ENCODE measurements at places on chromosomes 3 and 15.

DNA sequence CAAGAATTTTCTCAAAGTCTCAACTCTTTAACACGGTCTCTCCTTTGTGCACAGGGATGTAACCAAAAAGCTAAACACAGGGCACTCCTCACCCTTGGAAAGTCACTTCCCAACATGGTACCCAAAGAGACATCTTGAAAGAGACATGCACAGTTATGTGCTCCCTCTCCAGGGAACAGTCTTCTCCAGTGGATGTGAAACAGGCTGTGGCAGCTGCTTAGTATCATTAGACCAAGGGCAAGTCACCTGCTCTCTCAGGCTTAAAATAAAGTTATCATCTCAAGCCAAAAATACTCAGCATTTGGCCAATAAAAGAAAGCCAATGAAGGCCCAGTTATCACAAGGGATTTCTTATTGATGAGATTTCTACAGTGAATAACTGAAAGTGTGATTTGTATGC lies 128.3 kb downstream of the WDR76 start:
- no peak for DNase-seq

DNA sequence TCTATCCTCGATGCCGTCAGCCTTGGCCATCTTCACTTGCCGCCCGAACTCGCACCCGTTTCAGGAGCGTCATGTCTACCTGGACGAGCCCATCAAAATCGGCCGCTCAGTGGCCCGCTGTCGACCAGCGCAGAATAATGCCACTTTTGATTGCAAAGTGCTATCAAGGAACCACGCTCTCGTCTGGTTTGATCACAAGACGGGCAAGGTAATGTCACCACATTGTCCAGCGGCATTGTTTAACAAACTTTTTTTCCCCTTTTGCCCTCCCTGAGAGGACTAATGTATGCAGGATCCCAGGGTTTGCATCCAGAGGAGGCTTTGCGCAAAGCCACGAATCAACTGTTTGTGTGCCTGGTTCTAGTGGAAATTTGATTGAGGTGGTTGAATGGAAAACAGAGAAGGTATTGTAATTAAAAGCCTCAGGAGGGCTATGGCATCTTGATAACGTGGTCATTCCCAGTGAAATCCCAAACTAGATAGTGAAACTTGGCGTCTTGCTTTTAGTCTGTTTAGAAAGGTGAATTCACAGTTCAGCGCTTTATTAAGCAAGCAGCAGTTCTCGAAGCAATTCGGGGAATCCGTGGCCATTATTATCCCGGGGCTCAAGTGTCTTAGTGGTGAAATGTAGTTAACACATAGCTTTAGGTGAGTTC lies 1.7 kb downstream of the SLMAP start:
- DNase-seq = peak; percentile 13

- no peak for DNase-seq
Observed at GRCh38 chr3:41141433-41142167, 57.7 kb upstream of the CTNNB1 start.

DNA sequence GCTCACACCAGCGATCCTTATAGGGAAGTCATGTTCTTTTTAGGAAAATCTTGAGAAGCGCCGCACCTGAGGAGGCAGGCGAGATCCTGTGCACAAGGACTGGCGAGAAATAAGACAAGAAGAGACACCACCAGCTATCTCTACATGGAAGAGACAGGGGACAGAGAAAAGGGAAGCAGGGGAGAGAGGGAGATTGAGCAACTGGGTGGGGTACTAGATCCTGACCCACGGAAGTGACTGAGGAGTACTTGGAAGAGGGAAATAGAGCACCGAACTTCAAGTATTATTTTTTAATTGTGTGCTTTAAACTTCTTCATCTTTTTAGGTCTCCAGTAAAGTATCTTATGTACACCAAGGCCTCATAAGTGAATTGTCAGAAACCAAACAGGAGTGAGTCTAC lies 742.0 kb upstream of the LMCD1 start:
- DNase-seq = no peak

GRCh38 chr15:36358094-36358493 lies 221.3 kb upstream of the CDIN1 start:
- peak; percentile 86 for DNase-seq

DNA sequence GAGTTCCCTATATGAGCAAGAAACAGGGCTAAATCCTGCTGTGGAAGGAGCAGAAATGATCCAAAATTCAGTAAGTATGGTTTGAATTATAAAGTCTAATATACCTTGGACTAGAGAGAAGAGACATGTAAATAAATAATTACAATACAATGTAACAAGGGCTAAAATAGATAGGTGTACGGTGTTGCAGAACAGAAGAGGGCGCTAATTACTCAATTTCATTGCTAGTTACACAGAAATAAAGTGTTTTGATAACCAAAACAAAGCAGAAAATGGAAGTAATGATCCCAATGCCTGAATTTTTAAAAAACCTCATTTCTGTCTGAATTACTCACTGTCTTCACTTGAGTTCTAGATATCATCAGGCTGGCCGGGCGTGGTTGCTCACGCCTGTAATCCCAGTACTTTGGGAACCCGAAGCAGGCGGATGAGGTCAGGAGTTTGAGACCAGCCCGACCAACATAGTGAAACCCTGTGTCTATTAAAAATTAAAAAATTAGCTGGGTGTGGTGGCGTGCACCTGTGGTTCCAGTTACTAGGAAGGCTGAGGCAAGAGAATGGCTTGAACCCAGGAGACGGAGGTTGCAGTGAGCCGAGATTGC lies 8.3 kb upstream of the PLCH1 start:
- peak; percentile 48 for DNase-seq

All from HT1080 (cell line).